Esophagus mucosa (tissue), 1 donor: ENCODE measurements at places on chromosomes 2 and 18. TPM values are rescaled to one million over a fixed set of nuclear protein-coding genes. Genes with fewer than 3 reads are reported as not detected.
A peak's percentile ranks its signal among the peaks of the same experiment; 100 is the strongest.

GRCh38 chr2:197883354-197884032 lies 79.1 kb downstream of the PLCL1 start:
- ATAC-seq = no peak

DNA sequence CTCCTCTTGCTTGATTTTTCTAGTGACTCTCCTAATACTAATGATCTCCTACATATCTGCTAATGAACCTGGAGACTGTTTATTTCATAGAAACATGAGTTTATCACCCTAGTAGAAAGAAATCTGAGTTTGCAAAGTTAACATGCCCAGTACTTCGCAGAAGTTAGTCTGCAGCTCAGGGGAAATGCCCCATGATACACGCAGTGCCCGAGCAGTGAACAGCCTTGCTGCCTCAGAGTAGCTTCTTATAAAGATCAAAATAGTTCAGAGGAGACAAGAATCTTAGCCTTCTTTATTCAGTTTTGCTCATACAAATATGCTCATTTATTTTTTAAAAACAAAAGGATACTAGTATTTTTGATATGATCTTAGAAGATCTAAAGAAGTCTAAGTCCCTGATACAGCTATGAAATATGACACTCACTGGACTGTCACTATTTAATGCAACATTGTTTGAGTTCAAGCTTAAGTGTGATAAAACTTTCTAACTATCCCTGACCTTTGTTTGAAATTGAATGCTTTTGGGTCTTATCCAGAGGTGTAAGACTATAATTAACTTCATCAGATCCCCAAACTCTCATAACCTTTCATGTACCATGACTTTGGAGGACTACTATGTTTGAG lies 20.5 kb downstream of the FRZB start:
- ATAC-seq = no peak

- no peak for ATAC-seq
Observed at GRCh38 chr2:64906853-64907536, 82.2 kb upstream of the SLC1A4 start.

DNA sequence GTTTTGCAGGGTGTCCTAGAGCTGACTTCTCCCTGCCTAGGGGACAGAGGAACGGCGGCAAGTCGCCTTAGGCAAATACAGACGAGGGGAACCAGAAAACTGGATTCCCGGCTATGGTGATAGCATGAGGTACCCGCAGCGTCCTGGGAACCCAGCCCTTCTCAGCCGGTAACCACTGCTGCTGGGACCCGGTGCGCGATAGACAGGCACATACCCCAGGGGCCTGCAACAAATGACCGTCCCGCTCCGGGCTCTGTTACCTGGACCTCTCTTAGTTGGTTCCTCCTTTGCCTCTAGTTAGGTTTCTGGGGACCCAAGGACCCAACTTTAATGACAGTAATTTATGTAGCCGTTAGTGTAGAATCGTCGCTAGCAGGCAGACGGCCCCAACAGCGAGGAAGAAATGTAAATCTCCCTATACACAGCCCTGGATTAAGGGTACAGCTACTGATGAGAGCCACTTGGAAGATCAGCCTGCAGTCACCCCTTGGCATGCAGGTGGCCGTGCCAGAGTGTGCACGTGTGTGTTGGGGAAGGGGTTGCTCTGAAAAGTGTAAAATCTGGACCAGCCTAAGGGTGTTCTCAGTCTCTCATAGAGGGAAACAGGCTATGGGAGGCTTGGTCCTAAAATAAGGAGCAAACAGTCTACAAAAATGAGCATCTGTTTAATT lies 819 bp upstream of the SERPINE2 start:
- ATAC-seq = peak; percentile 8

DNA sequence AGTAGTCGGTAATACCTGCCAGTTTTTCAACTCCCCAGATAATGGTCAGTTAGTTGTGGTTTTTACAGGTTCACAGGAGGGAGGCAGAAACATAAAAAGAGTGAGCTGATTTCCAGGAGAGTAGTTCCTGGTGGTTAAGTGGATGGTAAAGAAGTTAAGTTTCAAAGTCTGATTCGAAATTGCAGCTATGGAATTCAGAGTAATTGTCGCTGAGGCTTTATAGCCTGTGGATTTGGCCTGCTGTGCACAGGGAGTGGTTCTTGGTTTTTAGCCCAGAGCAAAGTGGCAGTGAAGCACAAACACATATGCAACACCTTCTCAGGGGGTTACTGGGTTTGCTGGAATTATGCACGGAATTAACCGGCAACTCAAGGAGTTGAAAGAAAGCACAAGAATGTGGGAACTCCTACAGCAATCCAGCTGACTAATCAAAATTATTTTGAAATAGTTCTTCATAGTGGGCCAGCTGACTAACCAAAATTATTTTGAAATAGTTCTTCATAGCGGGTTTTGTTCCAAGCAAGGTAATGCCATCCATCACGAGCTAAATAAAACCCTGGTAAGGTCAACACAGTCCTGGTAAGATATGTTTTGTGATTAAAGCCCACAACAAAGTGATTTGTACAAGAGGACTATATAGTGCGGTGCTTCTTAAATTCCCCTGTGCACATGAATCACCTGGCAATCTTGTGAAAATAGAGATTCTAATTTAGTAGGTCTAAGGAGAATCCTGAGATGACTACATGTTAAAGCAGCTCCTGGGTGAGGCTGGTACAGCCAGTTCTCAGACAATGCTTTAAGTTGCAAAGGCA lies 94.4 kb downstream of the SGPP2 start:
- ATAC-seq = peak; percentile 91

- ATAC-seq = no peak
Observed at GRCh38 chr2:18626958-18627650, 37.7 kb upstream of the NT5C1B start.

GRCh38 chr2:69997015-69997830 lies 35.8 kb upstream of the ASPRV1 start:
- ATAC-seq = peak; percentile 96

GRCh38 chr18:46672062-46672970 lies 15.3 kb upstream of the LOXHD1 start:
- ATAC-seq = no peak

- peak; percentile 91 for ATAC-seq
Observed at GRCh38 chr2:32937602-32938448, 8.9 kb upstream of the LTBP1 start.

- peak; percentile 86 for ATAC-seq
Observed at GRCh38 chr2:28821295-28821958, 10.8 kb downstream of the SPDYA start.

DNA sequence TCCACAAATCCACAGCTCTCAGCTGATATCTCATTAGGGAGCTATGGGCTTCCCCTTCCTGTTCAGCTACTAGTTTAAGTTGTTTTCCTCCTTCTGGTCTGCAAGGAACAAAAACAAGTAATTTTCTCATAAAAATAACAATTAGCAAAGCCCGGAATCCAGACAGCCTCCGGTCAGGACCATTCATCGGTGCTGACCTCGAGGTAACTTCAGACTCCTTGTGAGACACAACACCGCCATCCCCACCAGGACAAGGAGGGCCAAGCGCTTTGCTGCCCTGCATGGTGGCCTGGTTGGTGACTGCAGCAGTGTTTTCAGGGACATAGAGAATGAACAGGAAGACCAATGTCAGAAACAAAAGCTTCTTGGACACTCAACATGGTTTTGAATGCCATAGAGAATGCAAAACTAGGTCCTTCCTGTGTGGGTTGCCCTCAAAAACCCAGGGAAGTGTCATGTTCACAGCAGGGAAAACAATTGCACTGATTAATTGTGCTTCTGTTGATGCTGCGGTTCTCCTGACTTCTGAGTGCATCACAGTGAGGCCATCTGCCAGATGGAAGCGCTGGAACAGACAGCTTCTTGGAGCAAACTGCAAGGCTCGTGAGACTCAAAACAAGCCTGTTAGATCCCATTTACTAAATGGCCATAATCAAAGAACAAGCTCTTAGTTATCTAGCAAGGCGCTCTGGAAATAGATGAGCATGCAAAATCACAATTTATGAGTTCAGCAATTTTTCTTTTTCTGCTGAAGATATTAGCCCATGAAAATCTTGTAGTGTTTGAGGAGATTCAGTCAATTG lies 77.1 kb downstream of the HS1BP3 start:
- ATAC-seq = no peak

GRCh38 chr2:33104052-33104623 lies 157.4 kb downstream of the LTBP1 start:
- peak; percentile 68 for ATAC-seq

GRCh38 chr2:54680397-54681041 lies 42.9 kb upstream of the EML6 start:
- no peak for ATAC-seq

DNA sequence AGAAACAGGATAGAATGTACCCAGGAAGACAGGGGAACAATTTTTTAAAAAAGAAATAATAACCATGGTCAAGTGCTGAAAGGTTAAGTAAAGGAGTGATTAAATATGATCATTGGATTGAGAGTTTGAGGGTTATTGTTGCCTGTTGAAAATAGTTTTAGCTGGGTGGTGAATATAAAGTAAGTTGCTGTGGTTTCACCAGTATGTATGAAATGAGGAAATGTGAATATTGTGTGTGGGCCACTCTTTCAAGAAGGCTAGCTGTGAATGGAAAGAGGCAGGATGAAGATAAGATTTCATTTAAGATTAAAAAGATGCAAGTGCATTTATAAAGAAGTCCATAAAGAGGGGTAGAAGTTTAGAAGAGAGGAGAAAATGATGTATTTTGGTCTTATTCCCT lies 53.8 kb downstream of the GULP1 start:
- ATAC-seq = no peak

GRCh38 chr2:4415810-4416413 lies 712.5 kb downstream of the DCDC2C start:
- ATAC-seq = no peak

- ATAC-seq = peak; percentile 95
Observed at GRCh38 chr2:205775097-205775877, 93.0 kb downstream of the NRP2 start.

GRCh38 chr2:155424518-155424917 lies 726.0 kb downstream of the KCNJ3 start:
- ATAC-seq = no peak

GRCh38 chr2:55779459-55780421 lies 86.1 kb upstream of the PNPT1 start:
- ATAC-seq = peak; percentile 92

GRCh38 chr2:195734395-195734794 lies 77.4 kb downstream of the SLC39A10 start:
- ATAC-seq = no peak

- ATAC-seq = peak; percentile 67
Observed at GRCh38 chr2:101952551-101952950, 39.2 kb upstream of the IL1R2 start.

GRCh38 chr2:104254017-104254416 lies 599.9 kb upstream of the POU3F3 start:
- no peak for ATAC-seq

DNA sequence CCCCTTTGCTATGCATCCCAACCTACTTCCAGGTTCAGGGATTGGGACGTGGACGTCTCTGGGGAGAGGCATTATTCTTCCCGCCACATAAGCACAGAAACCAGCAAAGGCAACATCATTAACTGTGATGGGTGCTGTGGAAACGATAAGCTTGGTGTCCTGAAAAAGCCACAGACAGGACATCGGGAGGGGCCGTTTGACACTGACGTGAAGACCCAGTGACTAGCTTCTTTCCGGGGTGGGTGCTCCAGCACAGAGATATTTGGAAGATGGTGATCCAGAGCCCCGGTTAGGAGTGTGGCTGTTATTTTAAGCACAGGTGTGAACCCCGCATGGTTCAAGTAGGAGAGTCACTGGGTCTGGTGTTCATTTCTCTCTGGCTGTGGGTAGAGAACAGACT lies 163.8 kb upstream of the HDAC4 start:
- no peak for ATAC-seq

DNA sequence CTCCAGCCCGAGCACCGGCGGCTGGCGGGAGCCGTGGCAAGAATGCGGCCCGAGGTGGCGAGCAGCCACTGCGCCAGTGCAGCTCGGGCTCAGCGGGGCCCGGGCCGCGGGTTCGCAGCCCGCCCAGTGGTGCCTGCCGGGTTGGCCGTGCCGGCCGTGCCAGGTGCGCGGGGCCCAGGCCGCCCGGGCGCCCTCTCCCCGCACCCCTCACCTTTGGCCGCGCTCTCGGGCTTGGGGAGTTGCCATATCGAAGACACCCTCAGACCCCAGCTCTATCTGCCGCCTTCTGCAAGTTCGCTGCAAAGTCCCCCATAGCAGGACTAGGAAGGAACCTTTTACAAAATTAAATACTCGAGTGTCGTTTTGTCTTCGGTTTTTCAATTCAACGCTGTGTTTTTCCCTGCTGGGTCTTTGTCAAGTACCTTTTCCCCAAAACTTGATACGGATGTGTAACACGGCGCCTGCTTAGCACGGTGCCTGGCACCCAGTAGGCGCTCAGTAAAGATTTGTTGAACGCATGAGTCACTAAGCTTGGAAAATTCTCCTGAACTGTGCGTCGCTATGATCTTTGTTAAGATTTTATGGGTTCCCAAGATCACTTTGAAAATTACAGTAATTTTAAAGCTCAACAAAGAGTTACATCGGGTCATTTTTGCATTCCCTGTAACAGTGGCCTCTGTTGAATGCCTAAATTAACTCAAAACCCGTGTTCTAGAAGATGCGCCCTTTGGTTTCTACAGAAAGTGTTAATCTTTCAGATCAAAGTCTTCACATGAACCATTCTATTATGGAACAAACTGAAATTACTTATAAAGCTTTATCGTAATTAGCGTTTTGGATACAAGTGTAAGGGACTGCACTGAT lies 750 bp downstream of the STRADB start:
- peak; percentile 49 for ATAC-seq

DNA sequence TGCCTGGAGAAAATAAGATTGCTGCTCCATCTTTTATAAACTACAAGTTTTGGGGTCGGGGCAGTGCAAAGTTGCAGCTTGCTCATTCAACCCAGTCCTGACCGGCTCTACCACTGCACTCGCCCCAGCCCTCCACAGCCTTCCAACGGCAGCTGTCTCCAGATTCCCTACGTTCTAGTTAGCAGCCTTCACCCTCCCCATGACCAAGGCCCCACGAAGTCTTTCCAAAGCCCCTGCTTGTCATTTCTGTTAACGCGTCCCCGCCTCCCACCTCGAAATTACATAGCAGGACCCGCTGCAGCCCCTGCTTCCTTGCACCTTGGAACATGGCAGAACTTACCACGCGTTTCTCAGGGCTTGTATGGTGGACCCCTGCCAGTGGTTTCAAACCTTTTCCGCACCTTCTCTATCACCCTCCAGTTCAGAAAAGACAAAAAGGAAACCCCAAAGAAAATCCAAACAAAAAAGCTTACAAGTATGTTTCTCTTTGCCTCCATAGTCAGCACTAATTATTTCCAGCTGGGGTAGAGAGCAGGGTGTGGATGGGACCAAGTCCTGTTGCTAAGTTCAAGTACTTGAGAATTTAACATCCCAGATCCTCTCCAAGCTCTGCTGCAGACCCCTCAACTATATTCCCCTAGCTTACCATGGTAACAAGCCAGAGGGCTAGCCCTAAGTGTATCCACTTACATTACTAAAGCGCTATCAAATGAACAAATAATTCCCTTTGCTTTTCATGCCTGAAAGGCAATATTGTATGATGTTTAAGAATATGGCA lies 161.5 kb downstream of the TGIF1 start:
- ATAC-seq = no peak

The BOK gene
- total RNA-seq = 35.0 TPM

The ACVR1C gene
- total RNA-seq = 0.64 TPM

The CXCR1 gene
- total RNA-seq = 0.72 TPM

The ASB1 gene
- total RNA-seq = 12.3 TPM

The REV1 gene
- total RNA-seq = 26.0 TPM

The C1QL2 gene
- not detected for total RNA-seq

The CDH20 gene
- total RNA-seq = not detected

The RGPD4 gene
- total RNA-seq = not detected

The PLCL1 gene
- total RNA-seq = 0.20 TPM

The IL1B gene
- 4.1 TPM for total RNA-seq

The CNRIP1 gene
- 1.6 TPM for total RNA-seq

The NTSR2 gene
- total RNA-seq = not detected

The SCYGR4 gene
- total RNA-seq = not detected

The PTH2R gene
- total RNA-seq = not detected

The PDE1A gene
- total RNA-seq = 1.2 TPM

The GLI2 gene
- total RNA-seq = 0.72 TPM

The NPC1 gene
- 38.1 TPM for total RNA-seq

The PRKAG3 gene
- not detected for total RNA-seq
